Cortex of kidney (tissue), 1 donor: ENCODE measurements at places on chromosomes 13 and 19.

DNA sequence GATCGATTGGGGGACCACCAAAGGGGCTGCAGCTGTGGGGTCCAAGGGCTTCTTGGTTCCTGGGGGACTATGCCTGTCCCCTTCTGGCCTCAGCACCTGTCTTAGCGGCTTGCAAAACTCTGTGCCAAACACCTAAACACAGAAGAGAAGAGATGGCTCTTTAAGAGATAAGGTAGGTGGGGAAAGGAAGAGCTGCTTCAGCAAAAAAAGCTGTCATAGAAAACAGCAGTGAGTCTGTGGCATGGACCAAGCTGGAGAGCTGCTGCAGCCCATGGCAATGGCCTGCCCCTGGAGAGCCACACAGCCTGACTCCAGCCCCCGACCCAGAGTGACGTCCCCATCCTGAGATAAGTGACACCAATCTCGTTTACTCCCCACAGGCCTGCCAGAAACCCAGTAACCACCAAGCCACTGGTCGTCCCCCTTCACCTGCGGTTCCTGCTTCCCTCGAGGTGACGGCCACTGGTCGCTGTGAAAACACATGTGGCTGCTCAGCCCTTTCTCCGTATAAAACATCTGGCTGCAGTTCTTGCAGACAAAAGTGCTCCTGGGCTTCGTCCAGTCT, 25.0 kb upstream of the NAPA start:
- DNase-seq = no peak

DNA sequence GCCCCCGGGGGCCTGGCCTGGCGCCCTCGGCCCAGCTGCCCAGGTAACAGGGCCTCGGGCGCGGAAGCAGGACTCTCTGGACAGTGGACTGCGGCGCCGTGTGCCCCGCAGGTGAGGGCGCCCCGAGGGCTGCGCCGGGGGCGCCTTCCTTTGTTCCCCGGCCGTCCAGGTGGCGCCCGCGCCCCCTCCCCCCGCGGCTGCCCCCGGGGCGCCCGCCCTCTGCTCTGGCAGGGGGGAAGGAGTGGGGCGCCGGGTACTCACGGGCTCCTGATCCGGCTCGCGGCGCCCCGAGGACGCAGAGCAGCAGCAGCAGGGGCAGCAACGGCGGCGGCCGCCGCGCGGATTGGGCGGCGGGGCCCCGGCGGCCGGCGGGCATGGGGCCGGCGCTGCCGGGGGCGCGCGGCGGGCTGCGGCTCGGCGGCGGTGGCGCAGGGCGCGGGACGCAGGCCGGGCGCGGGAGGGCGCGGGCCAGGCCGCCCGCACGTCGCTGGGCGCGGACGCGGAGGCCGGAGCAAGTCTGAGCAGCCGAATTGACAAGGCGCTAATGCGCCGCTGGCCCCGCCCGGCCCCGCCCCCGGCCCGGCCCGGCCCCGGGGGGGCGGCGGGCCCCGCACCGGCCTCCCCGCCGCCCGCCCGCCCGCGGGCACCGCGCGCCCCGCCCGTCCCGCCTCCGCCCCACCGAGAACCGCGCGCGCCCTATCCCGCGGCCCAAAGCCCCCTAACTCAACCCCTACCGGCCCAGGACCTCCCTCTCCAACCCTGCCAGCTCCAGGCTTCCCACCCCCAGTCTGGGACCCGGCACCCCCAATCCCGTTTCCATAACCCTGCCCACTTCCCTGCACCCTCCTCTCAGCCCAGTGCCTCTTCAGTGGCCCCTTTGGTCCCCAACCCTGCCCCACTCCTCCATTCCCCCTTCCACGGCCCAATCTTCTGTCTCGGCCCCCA, at the start of gene CRLF1:
TSS of gene CRLF1 (minus strand) at position 519 of the 945 bp plus-strand sequence. CDS start at position 376, 143 bp downstream.
- DNase-seq = no peak

GRCh38 chr13:71702253-71702652, 164.8 kb downstream of the DACH1 start:
- no peak for DNase-seq

DNA sequence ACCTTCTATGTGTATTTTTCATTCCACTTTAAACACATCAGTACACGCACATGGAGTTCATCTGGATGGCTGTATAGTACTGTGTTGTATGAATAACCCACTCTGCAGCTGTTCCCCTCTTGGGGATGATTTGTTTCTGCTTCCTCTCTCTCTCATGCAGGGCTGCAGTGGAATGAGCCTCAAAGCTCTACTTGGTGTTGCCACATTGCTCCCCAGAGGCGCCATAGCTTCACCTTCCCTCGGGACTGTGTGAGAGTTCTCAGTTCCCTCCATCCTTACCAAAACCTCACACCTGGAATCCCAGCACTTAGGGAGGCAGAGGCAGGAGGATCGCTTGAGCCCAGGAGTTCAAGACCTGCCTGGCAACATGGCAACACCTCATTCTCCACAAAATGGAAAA, 28.4 kb upstream of the GPR183 start:
- DNase-seq = no peak

DNA sequence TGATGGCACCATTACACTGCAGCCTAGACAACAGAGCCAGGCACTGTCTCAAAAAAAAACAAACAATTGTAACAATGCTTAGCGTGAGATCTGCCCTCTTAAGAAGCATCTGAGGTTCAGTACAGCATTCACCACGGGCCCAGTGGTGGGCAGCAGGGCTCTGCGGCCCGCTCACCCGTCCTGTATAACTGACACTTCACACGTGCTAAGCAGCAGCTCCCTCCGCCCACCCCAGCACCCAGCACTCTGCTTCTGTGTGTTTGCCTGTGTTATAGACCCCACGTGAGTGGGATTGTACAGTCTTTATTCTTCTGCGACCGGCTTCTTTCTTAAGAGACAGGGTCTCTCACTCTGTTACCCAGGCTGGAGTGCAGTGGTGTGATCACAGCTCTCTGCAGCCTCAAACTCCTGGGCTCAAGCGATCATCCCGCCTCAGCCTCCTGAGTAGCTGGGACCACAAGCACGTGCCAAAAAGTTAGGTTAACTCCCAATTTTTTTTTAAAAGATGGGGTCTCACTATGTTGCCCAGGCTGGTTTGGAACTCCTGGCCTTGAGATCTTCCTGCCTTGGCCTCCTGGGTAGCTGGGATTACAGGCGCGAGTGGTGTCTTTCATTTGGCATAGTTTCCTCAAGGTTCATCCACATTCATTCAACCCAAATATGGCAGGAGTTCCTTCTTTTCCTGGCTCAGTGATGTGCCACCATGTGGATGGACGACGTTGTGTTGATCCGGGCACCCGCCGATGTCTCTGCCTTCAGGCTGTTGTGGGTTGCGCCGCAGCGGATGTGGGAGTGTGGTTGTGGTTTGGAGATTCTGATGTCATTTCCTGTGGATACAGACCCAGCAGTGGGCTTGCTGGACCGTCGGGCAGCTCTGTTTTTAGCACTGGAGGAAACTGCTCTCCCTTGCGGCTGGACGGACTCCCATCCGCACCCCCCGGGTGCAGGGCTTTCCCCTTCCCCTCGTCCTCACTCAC, 170.0 kb downstream of the KDM4B start:
- no peak for DNase-seq

- DNase-seq = no peak
Observed at GRCh38 chr13:39106216-39107005, 68.2 kb downstream of the NHLRC3 start.

DNA sequence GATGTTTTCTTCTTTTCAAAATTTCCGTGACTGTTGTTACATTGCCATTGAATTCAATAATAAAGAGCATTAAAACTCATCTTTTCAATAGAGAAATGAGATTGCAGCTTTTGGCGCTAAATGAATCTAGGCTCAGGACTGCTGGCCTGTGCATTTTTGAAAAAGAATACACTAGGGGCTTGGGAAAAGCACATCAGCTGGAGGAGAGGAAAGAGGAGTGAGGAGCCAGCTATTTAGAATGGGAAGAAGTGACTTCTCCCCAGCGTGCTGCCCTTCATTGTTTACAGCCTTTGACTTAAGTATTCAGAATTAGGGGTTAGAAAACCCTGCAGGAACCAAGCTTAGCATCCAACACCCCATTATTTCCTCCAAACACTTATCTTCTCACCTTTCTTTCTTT, 43.3 kb downstream of the TNFSF11 start:
- no peak for DNase-seq

DNA sequence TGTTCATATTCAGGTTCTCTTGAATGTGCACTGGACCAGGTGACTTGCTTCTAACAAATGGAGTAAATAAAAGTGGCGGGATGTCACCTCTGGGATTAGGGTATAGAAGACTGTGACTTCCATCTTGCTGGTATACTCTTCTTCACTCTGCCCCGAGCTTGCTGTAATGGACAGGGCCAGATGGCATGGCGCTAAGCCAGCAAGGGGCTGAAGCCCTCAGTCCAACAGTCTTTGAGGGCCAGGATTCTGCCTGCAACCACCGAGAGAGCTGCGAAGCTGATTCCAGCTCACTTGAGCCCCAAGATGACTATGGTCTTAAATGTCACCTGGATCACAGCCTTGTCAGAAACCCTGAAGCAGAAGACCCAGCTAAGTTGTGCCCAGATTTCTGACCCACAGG, 600.0 kb downstream of the FGF9 start:
- DNase-seq = no peak

DNA sequence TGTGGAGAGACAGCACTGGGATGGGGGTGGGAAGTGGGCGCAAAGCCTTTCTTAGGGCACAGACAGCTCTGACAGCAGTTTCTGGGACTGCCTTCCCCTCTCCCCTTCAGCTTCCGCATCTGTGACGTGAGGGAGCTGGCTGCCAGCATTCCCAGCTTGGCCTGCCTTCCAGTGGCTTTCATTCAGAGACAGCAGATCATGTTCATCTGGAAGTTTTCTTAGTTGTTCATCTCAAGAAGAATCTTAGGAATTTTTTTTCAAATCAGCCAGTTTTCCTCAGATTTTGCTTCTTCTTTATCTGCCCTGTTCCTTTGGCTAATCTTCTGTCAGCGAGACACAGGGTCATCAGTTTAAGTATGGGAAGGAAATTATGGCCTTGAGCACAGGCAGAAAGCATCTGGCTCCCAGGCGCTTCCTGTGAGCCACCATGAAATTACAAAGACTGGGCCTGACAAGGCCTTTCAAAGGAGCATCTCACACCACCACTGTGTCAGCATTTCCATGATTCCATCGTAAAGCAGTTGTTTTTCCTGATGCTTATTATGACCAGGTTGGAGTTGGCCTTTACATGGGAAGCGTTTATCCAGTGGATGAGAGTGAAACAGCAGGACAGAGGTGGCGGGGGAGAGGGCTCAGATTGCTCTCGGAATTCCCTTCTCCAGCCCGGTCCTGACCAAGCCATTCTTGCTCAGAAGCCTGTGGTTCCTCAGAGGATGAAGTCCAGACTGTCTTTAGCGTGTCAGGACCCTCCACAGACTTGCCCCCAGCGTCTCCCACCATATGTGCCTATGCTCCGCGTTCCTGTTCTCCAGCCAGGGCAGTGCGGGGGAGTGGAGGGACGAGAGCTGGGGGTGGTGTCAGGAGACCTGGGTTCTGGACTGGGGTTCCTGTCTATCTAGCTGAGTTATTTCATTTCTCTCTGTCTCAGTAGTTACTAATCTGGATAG, 43.6 kb downstream of the ARHGAP35 start:
- no peak for DNase-seq

DNA sequence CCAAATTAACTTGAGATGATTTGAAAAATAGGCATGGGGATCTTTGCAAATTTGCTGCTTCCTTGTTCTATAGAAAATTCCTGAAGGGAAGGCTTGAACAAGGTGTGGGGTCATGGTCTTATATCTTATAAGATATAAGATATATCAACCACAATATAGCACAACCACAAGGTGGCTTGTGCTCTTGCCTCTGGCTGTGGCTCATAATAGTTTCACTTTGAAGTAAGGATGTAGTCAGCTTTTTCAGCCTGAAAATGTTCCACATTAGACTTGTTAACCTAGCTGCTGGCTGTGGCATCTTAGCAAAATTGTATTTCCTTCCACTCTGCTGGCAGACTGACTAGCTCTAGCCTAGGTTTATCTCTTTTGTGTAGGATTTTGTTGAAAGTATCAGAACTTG, 169.7 kb downstream of the KLF5 start:
- DNase-seq = no peak

- no peak for DNase-seq
Observed at GRCh38 chr13:75796825-75797224, 160.7 kb downstream of the LMO7 start.

DNA sequence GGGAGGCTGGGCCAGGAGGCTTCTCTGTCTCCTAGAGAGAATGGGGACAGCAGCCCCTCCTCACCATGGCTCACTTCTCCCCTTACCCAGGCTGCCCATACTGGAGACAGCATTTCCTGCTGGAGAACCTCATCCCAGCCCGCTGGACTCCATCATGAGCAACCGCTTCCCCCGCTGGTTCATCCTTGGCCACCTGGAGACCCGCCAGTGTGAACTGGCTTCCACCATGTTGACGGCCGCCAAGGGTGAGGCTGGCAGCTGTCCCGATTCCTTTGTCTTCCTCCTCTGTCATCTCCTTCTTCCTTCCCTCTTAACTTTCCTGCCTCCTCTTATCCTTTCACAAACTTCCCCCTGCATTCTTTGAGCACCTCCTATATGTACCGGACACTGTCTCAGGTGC, 28.0 kb downstream of the ZSWIM4 start:
- no peak for DNase-seq

GRCh38 chr19:8146877-8147581, 2.4 kb downstream of the FBN3 start:
- no peak for DNase-seq

GRCh38 chr13:25927363-25927762, 124.5 kb downstream of the SHISA2 start:
- no peak for DNase-seq

DNA sequence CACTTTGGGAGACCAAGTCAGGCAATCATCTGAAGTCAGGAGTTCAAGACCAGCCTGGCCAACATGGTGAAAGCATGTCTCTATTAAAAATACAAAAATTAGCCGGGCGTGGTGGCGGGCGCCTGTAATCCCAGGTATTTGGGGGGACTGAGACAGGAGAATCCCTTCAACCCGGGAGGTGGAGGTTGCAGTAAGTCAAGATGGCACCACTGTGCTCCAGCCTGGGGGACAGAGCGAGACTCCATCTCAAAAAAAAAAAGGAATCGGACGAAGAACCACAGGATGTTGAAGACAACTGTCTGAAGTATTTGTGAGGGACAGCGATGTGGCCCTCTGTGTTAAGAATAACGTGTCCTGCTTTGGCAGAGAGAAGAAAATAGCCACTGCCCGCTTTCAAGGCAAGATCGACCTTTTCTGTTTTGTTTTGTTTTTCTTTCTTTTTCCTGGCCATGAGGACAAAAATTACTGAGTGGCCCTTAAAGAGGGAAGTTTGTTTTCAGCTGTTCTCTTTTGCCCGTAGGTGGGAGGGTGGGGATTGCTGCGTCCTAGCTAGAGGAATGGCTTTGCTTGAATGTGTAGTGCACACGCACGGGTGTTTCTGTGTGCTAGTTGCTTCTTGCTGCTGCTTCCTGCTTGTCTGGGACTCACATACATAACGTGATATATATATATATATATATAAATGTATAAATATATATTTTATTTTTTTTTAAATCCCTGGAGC, 6.2 kb upstream of the PRKCG start:
- DNase-seq = no peak

- no peak for DNase-seq
Observed at GRCh38 chr19:49635530-49636232, 4.3 kb downstream of the RRAS start.

- no peak for DNase-seq
Observed at GRCh38 chr13:93172109-93172508, 54.5 kb upstream of the GPC6 start.

DNA sequence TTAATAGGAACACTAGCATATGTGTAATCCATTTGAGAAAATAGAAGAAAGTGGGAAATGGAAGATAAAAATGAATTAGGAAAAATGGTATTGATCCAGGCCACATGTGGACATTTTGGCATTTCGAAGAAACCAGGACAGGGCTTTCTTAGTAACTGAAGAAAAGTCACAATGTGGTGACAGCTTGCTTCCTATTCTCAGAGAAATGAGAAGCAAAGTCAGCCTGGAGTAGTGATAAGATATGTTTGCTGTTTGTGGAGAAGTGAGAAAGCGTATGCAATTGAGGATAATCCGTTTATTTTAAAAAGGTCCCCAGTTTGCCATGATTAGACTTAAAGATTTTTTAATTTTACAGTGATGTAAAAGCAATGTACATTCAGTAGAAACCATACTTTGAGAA, 127.9 kb downstream of the SLITRK6 start:
- no peak for DNase-seq
